Foreskin fibroblast (primary cell): ENCODE measurements at places on chromosomes 12 and 14.

GRCh38 chr14:51447411-51447810, 204.3 kb upstream of the FRMD6 start:
- DNase-seq, result no peak

- no peak for DNase-seq
These were observed 470.6 kb downstream of the BCAT1 start for GRCh38 chr12:24478254-24478653.

GRCh38 chr14:105493921-105494605, 3.0 kb downstream of the TEDC1 start:
- DNase-seq, result no peak

GRCh38 chr14:72023128-72024042, 91.2 kb downstream of the RGS6 start:
- DNase-seq, result no peak

- peak; percentile 75 for DNase-seq
These were observed 18.1 kb downstream of the RFC5 start for GRCh38 chr12:118034429-118035189.

- no peak for DNase-seq
These were observed 125.8 kb downstream of the C12orf42 start for GRCh38 chr12:103369929-103370328.

DNA sequence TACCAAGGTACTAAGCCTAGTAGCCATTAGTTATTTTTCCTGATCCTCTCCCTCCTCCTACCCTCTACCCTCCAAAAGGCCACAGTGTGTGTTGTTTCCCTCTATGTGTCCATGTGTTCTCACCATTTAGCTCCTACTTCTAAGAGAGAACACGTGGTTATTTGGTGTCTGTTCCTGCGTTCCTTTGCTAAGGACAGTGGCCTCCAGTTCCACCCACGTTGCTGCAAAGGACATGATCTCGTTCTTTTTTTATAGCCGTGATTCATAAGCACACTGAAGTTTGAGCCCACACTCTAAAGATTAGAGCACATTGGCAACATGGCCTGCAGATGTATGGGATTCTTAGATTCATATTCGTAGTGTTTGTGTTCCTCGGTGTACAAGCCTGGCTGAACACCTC, 8.1 kb upstream of the STX2 start:
- peak; percentile 84 for DNase-seq

GRCh38 chr12:19665121-19665900, 226.0 kb downstream of the AEBP2 start:
- no peak for DNase-seq

DNA sequence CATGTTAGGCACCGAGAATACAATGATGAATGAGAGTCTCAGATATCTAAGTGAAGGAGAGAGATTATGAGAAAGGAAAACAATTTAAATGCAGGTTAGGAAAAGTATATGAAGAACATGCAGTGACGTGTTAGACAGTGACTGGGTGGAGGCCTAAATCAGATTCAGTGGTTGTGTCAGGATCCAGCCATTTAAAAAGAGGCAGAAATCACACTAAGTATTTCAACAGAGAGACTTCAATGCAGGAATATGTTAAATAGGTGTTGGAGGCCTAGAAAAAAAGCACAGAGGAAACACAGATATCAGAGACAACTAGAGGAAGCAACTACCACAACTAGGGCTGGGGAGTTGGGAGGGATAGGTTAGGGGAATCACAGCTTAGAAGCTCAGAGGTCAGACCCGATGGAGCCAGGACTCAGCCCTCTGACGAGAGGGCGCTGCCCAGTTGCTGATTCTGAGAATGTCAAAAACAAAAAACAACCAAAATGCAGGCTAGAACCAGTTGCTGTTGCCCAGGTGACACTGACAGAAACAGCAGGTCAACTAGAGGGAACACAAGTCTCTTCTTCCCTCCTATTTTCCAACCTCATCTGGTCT, 3.0 kb upstream of the GARIN2 start:
- DNase-seq, result peak; percentile 17

- DNase-seq, result peak; percentile 60
These were observed 79.4 kb downstream of the C12orf75 start for GRCh38 chr12:105409801-105410471.

GRCh38 chr12:41402801-41403200, 214.7 kb downstream of the PDZRN4 start:
- DNase-seq, result no peak
